ENCODE measurements at places on chromosomes 4 and X. TPM values are rescaled to one million over a fixed set of nuclear protein-coding genes. Genes with fewer than 3 reads are reported as not detected.

DNA sequence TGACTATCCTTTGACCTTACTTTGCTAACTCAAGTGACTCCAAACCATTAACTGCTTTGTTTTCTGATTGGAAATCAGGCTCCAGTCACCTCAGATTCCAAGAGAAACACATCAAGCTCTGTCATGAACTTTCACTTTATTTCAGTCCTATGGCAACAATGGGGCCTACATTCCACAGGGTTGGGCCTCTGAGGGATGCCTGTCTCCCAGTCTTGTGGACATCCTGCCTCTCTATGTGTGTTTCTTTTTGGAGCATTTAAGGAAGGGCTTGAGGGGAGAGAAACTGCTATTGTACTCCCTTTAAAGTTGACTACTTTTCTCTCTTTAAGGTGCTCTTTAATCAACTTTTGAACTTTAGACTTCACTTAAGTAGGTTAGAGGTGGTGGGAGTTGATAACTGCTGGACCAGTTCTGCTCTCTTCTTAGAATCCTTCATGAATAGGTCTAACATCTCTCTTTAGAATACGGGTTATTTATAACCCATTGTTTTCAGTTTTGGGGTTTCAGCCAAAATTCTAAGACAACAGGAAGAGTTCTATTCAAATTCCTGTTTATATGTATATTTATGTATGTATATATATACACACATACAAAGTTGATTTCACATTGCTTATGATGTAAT is 274.3 kb upstream of the NR3C2 start:
- H3K4me3 ChIP-seq: no peak overlapping the region
- H3K27ac ChIP-seq: no peak overlapping the region
- no peaks in the 10 kb centered on the region for H3K27me3 ChIP-seq
- H3K36me3 ChIP-seq: no peaks in the 10 kb centered on the region

DNA sequence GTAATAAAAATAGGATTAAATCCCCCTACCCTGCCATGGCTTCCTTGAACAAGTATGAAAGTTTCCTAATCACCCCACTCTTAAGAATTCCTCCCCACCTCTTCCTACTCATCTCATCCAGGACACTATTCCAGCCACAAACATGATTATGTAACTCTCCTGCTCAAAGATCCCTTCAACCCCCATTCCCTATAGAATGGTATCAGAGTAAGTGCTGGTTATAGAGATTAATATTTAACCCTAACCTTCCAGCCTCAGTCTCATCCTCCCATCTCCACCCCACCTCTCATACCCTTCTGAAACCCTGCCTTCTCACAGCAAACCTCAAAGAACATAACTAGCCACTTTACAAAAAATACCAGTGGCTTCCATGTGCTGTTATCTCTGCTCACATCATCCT is 155.1 kb downstream of the PPP3CA start:
- H3K36me3 ChIP-seq: no peaks in the 10 kb centered on the region
- H3K27ac ChIP-seq: no peak overlapping the region
- H3K27me3 ChIP-seq: no peaks in the 10 kb centered on the region
- peaks cover 28% of the 10 kb centered on the region for H3K4me1 ChIP-seq
- H3K4me3 ChIP-seq: no peak overlapping the region
- DNase-seq: no peak

- DNase-seq: no peak
- H3K27ac ChIP-seq: no peak overlapping the region
- no peaks in the 10 kb centered on the region for H3K27me3 ChIP-seq
- no peak overlapping the region for H3K4me3 ChIP-seq
- peaks cover 11% of the 10 kb centered on the region for H3K4me1 ChIP-seq
Observed at GRCh38 chr4:92104506-92104905, 199.3 kb upstream of the GRID2 start.

HHIP gene
- 172 TPM for total RNA-seq

CXCL9 gene
- total RNA-seq: 1.3 TPM

GABRE gene
- 33.8 TPM for total RNA-seq

DNA sequence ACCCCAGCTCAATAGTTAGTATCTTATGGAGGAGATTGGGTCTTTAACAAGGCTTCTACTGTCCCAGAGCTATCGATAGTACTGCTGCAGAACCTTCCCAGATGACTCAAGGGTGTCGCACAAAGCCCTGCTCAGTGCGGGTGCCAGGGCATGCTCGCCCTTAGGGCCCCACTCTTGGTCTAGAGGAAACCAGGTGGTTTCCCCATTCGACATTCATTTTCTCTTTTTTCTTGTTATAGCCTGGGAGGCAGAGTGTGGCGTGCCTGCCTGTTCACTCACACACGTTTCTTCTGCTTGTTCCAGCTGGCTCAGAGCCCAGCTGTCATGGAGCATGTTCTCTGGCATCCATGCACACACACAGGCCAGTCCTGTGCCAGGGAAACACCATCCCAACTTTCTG is 144.5 kb downstream of the SMIM20 start:
- H3K27ac ChIP-seq: no peak overlapping the region
- H3K4me1 ChIP-seq: peaks cover 3% of the 10 kb centered on the region
- no peaks in the 10 kb centered on the region for H3K36me3 ChIP-seq

GRCh38 chr4:47612116-47613023 is 127.3 kb downstream of the ATP10D start:
- DNase-seq: no peak
- H3K36me3 ChIP-seq: no peaks in the 10 kb centered on the region
- H3K27ac ChIP-seq: no peak overlapping the region
- H3K4me1 ChIP-seq: no peaks in the 10 kb centered on the region
- no peaks in the 10 kb centered on the region for H3K27me3 ChIP-seq
- H3K4me3 ChIP-seq: no peak overlapping the region

DNA sequence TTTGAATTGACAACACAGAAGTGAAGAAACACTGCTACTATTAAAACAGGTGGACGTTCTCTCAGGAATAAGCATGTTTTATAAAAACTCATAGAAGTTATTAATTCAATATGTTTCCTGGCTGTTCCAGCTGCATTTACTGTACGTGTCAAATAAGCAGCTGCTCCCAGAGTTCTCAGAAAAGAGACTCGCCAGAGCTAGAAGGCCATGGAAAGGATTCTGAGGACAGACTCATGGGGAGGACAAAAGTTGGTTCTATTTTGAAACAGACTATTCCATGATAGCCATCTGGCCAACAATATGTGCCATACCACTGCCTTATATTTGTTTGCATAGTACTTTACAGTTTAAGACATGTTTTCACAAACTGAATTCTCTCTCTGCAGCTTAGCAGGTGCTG is 136.5 kb downstream of the NR3C2 start:
- no peaks in the 10 kb centered on the region for H3K36me3 ChIP-seq
- H3K4me1 ChIP-seq: no peaks in the 10 kb centered on the region
- H3K27me3 ChIP-seq: no peaks in the 10 kb centered on the region

DNA sequence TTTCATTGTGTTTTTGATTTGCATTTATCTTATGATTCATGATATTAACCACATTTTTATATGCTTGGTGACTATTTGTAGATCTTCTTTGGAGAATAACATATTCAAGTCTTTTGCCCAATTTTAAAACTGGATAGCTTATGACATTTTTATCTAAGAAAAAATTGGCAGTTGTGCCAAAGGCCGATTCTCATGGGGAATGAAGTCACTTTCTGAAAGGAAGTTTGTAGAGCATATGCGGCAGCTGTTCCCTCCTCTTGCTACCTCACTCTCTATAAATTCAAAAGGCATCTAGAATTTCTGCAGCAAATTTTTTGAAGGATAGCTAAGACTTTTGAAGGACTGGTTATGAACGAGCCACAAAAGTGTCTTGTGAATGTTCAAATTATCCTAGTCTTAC is 2353.5 kb downstream of the ARAP2 start:
- H3K27ac ChIP-seq: no peak overlapping the region
- no peaks in the 10 kb centered on the region for H3K4me1 ChIP-seq
- no peaks in the 10 kb centered on the region for H3K27me3 ChIP-seq
- H3K4me3 ChIP-seq: no peak overlapping the region
- no peaks in the 10 kb centered on the region for H3K36me3 ChIP-seq

SLC10A4 gene
- 1.6 TPM for total RNA-seq

FAT1 gene
- 106 TPM for total RNA-seq

GRCh38 chr4:119040261-119040660 is 95.4 kb upstream of the MYOZ2 start:
- H3K4me1 ChIP-seq: peaks cover 30% of the 10 kb centered on the region
- H3K4me3 ChIP-seq: no peak overlapping the region
- DNase-seq: no peak

- DNase-seq: no peak
- H3K4me1 ChIP-seq: no peaks in the 10 kb centered on the region
- H3K36me3 ChIP-seq: no peaks in the 10 kb centered on the region
- H3K27ac ChIP-seq: no peak overlapping the region
Observed at GRCh38 chr4:114857831-114858230, 255.6 kb downstream of the NDST4 start.

DNA sequence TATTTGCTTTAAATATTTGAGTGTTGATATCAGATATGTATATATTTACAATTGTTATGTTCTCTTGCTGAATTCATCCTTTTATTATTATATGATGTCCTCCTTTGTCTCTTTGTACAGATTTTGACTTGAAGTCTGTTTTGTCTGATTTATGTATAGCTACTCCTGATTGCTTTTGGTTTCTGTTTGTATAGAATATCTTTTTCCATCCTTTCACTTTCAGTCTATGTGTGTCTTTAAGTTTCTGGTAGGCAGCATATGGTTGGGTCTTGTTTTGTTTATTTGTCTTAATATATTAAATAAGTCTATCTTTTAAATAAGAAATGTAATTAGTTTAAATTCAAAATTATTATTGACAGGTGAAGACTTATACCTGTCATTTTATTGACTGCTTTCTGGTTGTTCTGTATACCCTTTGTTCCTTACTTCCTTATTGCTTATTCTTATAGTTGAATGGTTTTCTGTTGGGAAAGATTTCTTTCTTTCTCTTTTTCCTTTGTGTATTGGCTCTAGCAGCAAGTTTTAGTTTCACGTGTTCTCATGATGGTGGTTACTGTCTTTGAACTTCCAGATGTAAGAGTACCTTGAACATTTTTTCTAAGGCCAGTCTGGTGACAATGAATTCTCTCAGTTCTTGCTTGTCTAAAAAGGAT is 31.1 kb downstream of the RAB28 start:
- H3K4me3 ChIP-seq: no peak overlapping the region
- H3K4me1 ChIP-seq: no peaks in the 10 kb centered on the region
- no peaks in the 10 kb centered on the region for H3K27me3 ChIP-seq
- H3K36me3 ChIP-seq: peaks cover 15% of the 10 kb centered on the region

- DNase-seq: no peak
- H3K27ac ChIP-seq: no peak overlapping the region
- no peaks in the 10 kb centered on the region for H3K27me3 ChIP-seq
- no peaks in the 10 kb centered on the region for H3K4me1 ChIP-seq
- no peak overlapping the region for H3K4me3 ChIP-seq
- no peaks in the 10 kb centered on the region for H3K36me3 ChIP-seq
Observed at GRCh38 chrX:133566876-133567275, 151.6 kb upstream of the GPC4 start.

MAGED2 gene
- total RNA-seq: 88.3 TPM

DNA sequence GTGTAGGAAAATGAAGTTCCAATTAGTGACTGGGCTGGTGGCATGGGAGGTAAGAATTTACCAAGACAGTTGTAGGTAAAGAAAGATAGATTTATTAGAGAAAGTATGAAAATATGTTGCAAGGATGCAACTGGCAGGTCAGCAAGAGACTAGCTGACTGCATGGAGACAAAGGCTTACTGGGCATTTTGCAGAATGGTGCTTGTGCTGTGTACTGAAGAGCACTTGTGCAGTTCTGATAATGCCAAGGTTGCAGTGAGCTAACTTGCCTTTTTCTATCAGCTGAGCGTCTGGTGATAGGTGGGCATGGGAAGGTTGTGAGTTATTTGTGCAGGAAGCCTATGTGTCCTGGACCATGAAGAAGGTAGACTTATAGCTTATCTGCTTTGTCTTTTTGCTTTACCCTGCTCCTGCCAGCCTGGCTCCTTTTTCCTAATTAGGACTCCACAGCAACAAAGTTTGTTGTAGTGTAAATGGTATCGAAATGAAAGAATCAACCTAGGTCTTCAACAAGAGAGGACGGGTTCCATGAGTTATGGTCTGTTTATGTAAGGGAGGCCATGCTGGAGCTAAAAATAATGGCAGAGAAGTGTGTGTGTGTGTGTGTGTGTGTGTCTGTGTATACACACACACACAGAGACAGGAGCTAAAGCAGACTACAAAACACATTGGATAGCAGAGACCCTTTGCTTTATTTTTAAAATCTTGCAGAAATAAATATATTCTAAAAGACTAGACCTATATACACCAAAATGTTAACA is 15.0 kb downstream of the BST1 start:
- H3K27me3 ChIP-seq: no peaks in the 10 kb centered on the region
- no peak for DNase-seq
- H3K36me3 ChIP-seq: no peaks in the 10 kb centered on the region
- H3K27ac ChIP-seq: no peak overlapping the region

DNA sequence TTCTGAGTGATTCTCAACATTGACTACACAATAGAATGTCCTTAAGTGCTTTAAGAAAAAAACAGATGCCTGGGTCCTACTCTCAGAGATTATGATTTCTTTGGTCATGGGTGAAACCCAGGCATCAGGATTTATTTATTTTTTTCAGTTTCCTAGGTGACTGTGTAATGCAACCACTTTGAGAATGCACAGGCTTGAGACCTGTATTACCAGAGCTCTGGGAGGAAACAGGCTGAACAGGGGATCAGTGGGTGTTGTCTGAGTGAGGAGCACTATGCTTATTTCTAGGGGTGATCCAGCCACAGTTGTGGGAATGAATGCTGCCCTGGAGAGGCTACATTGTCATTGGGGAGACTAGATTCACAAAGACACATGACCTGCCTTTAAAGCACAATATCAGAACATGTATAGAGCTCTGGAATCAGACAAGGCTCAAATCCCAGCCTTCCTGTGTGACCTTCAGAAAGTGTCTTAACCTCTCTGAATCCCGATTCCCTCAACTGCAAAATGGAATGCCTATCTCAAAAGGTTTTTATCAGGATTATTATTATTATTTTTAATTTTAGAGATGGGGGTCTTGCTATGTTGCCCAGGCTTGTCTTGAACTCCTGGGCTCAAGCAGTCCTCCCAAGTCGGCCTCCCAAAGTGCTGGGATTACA is 61.6 kb upstream of the PRPS1 start:
- no peaks in the 10 kb centered on the region for H3K4me1 ChIP-seq
- DNase-seq: no peak
- H3K27me3 ChIP-seq: no peaks in the 10 kb centered on the region
- no peak overlapping the region for H3K4me3 ChIP-seq
- no peaks in the 10 kb centered on the region for H3K36me3 ChIP-seq
- no peak overlapping the region for H3K27ac ChIP-seq

GRCh38 chrX:1248331-1249061 is 20.1 kb upstream of the CSF2RA start:
- H3K27ac ChIP-seq: peak overlapping the region; percentile 80
- DNase-seq: peak; percentile 49
- peak overlapping the region; percentile 27 for H3K4me3 ChIP-seq
- H3K4me1 ChIP-seq: peaks cover 19% of the 10 kb centered on the region

All from lower lobe of right lung (tissue), 2 donors.